Left hindlimb (tissue), 1 donor: ENCODE measurements at places on chromosomes 6 and 20.
A peak's percentile ranks its signal among the peaks of the same experiment; 100 is the strongest.

DNA sequence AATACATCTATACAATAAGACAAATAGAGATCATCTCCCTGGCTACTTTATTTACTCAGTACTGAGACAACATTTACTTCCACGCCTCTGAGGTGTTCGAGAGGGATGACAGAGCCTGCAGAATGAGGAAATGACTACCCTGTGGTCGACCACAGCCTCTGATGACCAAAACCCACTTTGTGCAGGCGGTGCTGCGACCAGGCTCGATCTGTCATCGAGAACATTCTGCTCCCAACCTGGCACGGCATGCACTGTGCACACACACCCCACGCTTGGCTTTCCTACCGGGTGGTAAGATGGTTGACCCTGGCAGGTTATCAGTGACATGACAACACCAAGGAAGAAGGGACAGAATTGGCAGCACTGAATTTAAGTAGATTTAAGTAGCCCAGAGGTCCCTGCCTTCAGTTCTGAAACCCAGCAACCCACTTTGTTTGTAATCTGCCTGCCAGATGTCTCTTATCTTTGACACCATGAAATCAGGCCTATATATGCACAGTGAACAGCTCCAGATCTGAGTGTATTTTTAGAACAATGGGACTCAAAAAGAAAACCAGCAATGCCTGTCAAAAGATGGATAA is 42.6 kb downstream of the TTI1 start:
- peak; percentile 39 for DNase-seq

- DNase-seq: peak; percentile 76
Observed at GRCh38 chr6:112780498-112781096, 433.5 kb downstream of the RFPL4B start.

DNA sequence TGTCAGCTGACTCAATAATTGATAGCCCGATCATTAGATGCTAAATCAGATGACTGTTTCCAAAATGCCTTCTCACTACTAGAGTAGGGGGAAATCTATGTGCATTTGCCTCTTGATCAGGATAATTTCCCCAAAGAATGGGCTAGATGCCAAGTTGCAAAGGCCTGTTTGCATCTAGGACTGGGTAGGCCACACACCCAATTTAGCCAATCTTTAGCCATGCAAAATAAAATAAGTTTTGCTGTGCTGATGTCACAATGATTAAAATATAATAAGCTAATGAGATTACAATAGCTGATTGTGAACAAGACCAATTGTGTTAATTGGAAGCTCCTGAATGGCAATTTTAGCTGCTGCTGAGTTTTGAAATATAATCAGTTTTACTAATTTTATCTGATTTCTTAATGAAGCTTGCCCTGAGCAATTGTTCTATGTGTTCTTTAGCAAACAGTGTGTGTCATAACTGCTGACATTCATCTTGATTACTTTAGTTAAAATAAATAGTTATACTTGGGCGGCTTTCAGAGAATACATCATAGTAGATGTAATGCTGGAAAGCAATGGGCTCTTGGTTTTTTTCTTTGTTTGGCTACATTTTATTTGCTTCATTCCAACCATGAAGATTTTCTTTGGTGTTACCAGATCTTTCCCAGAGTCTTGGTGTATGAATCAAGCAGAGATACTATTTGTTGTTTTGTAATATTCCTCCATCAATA is 973.2 kb upstream of the SLC35B3 start:
- DNase-seq: no peak

GRCh38 chr6:154494592-154495311 is 15.7 kb downstream of the CNKSR3 start:
- no peak for DNase-seq

- no peak for DNase-seq
Observed at GRCh38 chr6:18179770-18180356, 24.6 kb downstream of the KDM1B start.

DNA sequence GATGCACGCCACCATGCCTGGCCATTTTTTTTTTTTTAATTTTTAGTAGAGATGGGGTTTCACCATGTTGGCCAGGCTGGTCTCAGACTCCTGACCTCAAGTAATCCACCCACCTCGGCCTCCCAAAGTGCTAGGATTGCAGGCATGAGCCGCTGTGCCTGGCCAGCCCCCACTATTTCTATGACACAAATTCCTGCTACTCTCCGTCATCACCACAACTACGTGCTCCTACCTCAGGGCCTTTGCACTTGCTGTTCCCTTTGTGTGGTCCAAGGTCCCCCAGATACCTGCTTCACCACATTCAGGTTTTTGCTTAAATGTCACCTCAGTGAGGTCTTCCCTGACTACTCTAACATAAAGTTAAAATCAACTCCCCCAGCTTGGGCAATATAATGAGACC is 5.2 kb upstream of the CEBPB start:
- DNase-seq: no peak

DNA sequence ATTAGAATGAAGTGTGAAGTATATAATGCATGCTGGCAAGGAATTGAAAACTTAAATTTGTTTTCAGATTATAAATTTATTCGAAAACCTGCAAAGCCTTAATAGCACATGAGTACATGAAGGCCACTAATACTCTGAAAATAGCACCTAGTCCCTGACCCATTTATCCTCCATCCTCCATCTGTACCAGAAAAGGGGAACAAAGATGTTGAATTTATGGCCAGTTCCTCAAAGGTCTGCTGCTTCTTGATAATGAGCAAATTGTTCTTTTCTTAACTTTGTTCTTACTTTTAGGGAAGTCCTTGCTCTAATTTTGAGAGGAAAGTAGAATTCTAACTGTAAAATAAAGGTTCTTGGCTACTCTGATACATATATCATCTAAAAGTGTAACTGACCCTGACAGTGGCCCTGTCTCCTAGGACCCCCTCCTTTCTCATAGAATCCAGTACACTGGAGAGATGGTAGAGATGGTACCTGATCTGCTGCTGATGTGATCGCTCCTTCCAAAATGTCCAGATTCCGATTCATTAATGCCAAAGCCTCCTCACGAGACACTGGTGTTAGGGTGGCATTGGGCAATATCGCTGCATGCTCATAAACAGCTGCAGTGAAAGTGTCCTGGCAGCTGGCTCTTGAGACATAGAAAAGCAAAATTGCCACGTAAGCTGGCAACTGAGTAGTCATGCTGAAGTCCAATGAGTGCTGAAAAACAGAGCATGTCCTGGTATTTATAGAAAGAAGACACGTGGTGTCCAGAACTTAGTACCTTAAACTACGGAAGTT is at the start of gene VNN1:
Gene VNN1, minus strand, starts transcription at position 704 of the 783 bp plus-strand sequence. Its CDS starts 20 bp downstream, at position 684.
- DNase-seq: no peak

DNA sequence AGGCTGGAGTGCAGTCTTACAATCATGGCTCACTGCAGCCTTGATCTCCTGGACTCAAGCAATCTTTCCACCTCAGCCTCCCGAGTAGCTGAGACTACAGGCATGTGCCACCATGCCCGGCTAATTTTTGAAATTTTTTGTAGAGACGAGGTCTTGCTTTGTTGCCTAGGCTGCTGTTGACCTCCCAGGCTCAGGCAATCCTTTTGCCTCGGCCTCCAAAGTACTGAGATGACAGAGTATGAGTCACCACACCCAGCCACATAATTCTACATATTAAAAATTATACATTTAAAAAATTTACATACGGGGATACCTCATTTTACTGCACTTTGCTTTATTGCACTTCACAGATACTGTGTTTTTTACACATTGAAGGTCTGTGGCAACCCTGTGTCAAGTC is 115.1 kb downstream of the MAN1A1 start:
- DNase-seq: no peak

GRCh38 chr6:1762203-1762602 is 152.5 kb downstream of the FOXC1 start:
- no peak for DNase-seq

GRCh38 chr20:44967207-44967807 is 995 bp downstream of the STK4 start:
- no peak for DNase-seq

- no peak for DNase-seq
Observed at GRCh38 chr6:90795078-90795477, 208.2 kb upstream of the MAP3K7 start.

- no peak for DNase-seq
Observed at GRCh38 chr20:18650224-18650623, 62.4 kb downstream of the DTD1 start.

- DNase-seq: no peak
Observed at GRCh38 chr20:34537651-34538050, 20.9 kb upstream of the MAP1LC3A start.

DNA sequence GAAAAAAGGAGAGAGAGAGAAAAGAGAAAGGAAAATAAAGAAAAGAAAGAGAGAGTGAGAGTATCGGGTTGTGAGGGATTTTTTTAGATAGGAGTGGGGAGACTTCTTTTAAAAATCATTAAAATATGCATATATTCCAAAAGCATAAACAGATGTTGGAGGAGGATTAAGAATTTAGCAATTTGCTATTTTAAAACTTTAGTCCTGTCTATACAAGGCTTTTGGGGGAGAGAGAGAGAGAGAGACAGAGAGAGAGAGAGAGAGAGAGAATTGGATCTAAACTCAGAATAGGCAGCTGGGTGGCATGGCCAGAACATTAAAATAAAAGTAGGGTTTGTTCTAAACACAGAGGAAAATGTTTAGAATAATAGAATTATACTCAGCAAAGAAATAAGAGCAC is 72.1 kb downstream of the SOD2 start:
- DNase-seq: no peak

DNA sequence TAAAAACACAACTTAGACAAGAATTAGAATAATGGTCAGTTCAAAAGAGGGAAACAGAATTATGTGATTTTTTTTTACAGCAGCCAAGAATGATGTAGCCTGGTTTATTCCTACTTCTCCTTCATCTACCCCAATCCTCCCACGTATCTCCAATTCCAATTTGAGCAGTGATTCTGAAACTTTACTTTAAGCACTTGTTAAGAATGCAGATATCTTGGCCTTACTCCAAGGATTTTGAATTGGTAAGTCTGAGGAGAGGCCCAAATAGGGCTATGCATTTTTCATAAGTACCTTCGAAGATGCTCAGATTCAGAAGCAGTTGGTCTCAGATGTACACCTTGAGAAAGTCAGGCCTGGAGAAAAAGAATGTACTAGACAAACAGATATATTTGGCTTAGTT is 233.4 kb upstream of the FLRT3 start:
- DNase-seq: no peak

- no peak for DNase-seq
Observed at GRCh38 chr20:25275813-25276532, 28.1 kb downstream of the PYGB start.

DNA sequence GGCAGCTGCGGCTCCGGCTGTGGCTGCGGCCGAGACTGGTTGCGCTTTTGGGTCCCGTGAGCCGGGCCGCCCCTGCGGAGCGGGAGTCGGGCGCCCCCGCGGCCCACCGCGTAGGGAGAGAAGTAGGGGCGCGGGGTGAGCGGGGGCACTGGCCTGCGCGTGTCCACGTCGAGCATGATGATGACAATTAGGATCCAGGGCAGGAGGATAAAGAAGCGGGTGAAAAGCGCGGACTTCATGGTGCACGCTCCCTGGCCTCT is 739 bp downstream of the B3GAT2 start:
- no peak for DNase-seq

- DNase-seq: no peak
Observed at GRCh38 chr20:13786143-13786828, 1.5 kb downstream of the NDUFAF5 start.

DNA sequence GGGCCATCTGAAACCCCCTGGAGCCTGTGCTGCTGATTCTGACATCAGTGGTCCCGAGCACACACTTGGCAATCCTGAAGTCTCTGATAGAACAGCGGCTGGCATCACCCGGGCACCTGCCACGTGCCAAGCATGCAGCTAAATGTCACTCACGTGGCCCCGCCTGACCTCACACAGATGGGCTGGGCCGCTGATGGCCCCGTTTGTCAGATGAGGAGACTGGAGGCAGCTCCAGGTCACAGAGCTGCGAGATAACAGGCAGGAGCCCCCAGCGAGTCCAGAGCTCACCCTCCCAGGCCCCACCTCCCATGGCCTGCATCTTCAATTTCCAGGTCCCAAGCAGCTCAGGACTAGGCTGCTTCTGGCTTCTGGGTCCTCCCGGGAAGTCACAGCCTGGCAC is 67.2 kb downstream of the YTHDF1 start:
- DNase-seq: no peak
